Activated B cell treated with CpG ODN at 0.5 μM for 24 hours (primary cell): ENCODE measurements at places on chromosomes 4 and X. TPM values are rescaled to one million over a fixed set of nuclear protein-coding genes. Genes with fewer than 3 reads are reported as not detected.

The SMPX gene
- total RNA-seq: not detected in 2 replicates

DNA sequence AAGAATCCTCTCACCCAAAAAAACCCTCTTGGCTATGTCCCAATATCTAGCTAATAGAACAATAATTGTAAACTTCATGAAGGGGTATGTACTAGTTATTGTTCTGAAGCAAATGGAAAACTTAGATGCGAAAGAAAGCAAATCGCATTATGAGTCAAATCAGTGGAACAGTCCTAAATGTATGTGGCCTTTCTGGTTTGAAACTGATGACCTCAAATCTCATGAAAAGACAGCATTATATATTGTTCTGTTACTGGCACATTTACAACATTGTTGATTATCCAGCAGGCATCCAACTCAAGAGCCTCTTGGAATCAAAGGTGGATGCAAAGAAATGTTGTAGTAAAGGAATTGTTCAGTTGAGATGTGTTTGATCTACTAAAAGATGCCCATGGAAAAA is 34.7 kb downstream of the CSN3 start:
- H3K36me3 ChIP-seq: no peaks in the 10 kb centered on the region
- DNase-seq: no peak
- no peaks in the 10 kb centered on the region for H3K4me1 ChIP-seq
- no peak overlapping the region for H3K4me3 ChIP-seq

DNA sequence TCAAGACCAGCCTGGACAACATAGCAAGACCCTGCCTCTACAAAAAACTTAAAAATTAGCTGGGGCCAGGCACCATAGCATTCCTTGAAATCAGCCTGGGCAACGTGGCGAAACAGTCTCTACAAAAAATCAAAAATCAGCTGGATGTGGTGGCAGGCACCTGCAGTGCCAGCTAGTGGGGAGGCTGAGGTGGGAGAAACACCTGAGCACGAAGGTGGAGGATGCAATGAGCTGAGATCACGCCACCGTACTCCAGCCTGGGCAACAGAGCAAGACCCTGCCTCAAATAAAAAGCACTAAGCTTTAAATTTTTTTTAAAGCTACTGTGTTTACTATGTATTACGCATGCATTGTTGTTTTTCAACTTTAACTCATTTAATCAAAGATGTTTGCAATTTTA is 3.2 kb downstream of the RPL9 start:
- no peaks in the 10 kb centered on the region for H3K27me3 ChIP-seq
- H3K27ac ChIP-seq: peak overlapping the region; percentile 46
- DNase-seq: no peak
- H3K36me3 ChIP-seq: peaks cover 89% of the 10 kb centered on the region
- H3K4me1 ChIP-seq: peaks cover 35% of the 10 kb centered on the region

DNA sequence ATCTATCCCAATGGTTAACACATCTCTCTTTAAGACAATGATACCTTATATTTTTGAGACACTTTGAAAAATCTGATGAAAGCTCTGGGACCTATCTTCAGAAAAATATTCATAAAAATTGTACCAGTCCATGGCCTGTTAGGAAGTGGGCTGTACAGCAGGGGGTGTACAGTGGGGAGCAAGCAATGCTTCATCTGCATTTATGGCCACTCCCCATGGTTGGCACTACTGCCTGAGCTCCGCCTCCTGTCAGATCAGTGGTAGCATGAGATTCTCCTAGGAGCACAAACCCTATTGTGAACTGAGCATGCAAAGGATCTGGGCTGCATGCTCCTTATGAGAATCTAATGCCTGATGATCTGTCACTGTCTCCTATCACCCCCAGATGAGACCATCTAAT is 42.6 kb downstream of the C4orf51 start:
- DNase-seq: no peak
- H3K4me1 ChIP-seq: peaks cover 4% of the 10 kb centered on the region
- no peak overlapping the region for H3K4me3 ChIP-seq
- no peak overlapping the region for H3K27ac ChIP-seq
- H3K27me3 ChIP-seq: peaks cover 16% of the 10 kb centered on the region

GRCh38 chr4:48436318-48436717 is 46.8 kb upstream of the SLC10A4 start:
- no peak overlapping the region for H3K27ac ChIP-seq
- no peaks in the 10 kb centered on the region for H3K36me3 ChIP-seq
- DNase-seq: no peak
- H3K4me3 ChIP-seq: no peak overlapping the region
- H3K27me3 ChIP-seq: peaks cover 1% of the 10 kb centered on the region
- no peaks in the 10 kb centered on the region for H3K4me1 ChIP-seq

- DNase-seq: no peak
- no peaks in the 10 kb centered on the region for H3K4me1 ChIP-seq
- no peak overlapping the region for H3K4me3 ChIP-seq
- no peak overlapping the region for H3K27ac ChIP-seq
- H3K36me3 ChIP-seq: no peaks in the 10 kb centered on the region
- peaks cover 11% of the 10 kb centered on the region for H3K27me3 ChIP-seq
Observed at GRCh38 chr4:108365551-108365950, 196.8 kb upstream of the LEF1 start.

GRCh38 chr4:22686141-22686540 is 6.6 kb upstream of the GBA3 start:
- DNase-seq: no peak
- no peak overlapping the region for H3K4me3 ChIP-seq
- no peaks in the 10 kb centered on the region for H3K36me3 ChIP-seq
- H3K4me1 ChIP-seq: no peaks in the 10 kb centered on the region
- H3K27me3 ChIP-seq: no peaks in the 10 kb centered on the region

DNA sequence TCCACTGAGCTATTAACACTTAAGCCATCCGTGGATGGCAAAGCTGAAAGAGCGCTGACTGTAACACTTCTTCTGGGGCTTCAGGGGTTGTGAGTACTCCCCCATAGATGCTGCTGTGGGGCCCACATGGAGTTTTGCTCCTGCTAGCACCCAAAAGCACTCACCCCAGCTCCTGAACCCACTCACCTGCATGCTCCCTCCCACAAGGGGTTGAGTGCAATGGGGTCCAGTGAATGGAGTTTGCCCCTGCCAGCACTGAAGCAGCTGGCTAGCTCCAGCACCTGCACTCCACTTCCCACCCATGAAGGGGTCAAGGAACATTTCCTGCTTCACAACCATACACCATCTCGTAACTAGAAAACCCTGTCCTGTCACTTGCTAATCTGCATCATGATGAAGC is 78.9 kb downstream of the IL21 start:
- no peak overlapping the region for H3K4me3 ChIP-seq
- no peaks in the 10 kb centered on the region for H3K36me3 ChIP-seq
- no peaks in the 10 kb centered on the region for H3K27me3 ChIP-seq
- H3K4me1 ChIP-seq: no peaks in the 10 kb centered on the region
- H3K27ac ChIP-seq: no peak overlapping the region

- H3K4me1 ChIP-seq: no peaks in the 10 kb centered on the region
- H3K4me3 ChIP-seq: no peak overlapping the region
- no peak overlapping the region for H3K27ac ChIP-seq
- H3K27me3 ChIP-seq: no peaks in the 10 kb centered on the region
- peaks cover 23% of the 10 kb centered on the region for H3K36me3 ChIP-seq
Observed at GRCh38 chr4:112410364-112410763, 105.6 kb downstream of the NEUROG2 start.

DNA sequence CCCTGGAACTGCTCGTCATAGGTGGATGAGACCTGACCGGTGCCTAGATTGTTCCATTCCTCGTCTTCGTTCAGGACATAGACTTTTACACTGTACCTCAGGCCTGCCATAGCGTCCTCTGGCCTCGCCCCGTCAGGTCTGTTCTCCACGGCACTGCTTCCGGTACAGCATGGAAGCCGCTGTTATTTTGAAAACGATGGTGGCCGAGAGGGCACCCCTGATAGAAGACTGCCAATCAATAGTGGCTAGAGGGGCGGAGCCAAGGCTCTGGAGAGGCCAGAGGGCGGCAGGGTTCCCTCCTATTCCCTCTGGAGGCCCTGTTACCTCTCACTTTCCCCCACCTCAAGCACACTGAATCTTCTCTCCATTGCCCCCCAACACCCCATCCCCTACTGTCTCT is at the start of gene PPP4R3C:
PPP4R3C (minus strand) TSS at position 155 of the 400 bp plus-strand sequence; CDS start at position 110, 45 bp downstream.
- DNase-seq: no peak
- H3K4me1 ChIP-seq: no peaks in the 10 kb centered on the region
- no peaks in the 10 kb centered on the region for H3K27me3 ChIP-seq

GRCh38 chr4:54014666-54015160 is 49.7 kb downstream of the CHIC2 start:
- no peak overlapping the region for H3K27ac ChIP-seq
- H3K4me3 ChIP-seq: no peak overlapping the region
- H3K27me3 ChIP-seq: no peaks in the 10 kb centered on the region
- H3K36me3 ChIP-seq: peaks cover 26% of the 10 kb centered on the region
- no peak for DNase-seq

GRCh38 chr4:117533501-117533900 is 448.1 kb upstream of the TRAM1L1 start:
- DNase-seq: no peak
- no peaks in the 10 kb centered on the region for H3K4me1 ChIP-seq
- H3K36me3 ChIP-seq: no peaks in the 10 kb centered on the region
- no peak overlapping the region for H3K27ac ChIP-seq
- H3K27me3 ChIP-seq: no peaks in the 10 kb centered on the region

GRCh38 chr4:117545039-117545438 is 459.7 kb upstream of the TRAM1L1 start:
- no peaks in the 10 kb centered on the region for H3K4me1 ChIP-seq
- DNase-seq: no peak
- H3K27ac ChIP-seq: no peak overlapping the region
- H3K27me3 ChIP-seq: no peaks in the 10 kb centered on the region
- no peak overlapping the region for H3K4me3 ChIP-seq
- H3K36me3 ChIP-seq: no peaks in the 10 kb centered on the region

GRCh38 chr4:156201050-156201449 is 247.4 kb upstream of the CTSO start:
- no peaks in the 10 kb centered on the region for H3K36me3 ChIP-seq
- H3K4me1 ChIP-seq: peaks cover 3% of the 10 kb centered on the region
- H3K4me3 ChIP-seq: no peak overlapping the region
- H3K27me3 ChIP-seq: no peaks in the 10 kb centered on the region
- no peak for DNase-seq

DNA sequence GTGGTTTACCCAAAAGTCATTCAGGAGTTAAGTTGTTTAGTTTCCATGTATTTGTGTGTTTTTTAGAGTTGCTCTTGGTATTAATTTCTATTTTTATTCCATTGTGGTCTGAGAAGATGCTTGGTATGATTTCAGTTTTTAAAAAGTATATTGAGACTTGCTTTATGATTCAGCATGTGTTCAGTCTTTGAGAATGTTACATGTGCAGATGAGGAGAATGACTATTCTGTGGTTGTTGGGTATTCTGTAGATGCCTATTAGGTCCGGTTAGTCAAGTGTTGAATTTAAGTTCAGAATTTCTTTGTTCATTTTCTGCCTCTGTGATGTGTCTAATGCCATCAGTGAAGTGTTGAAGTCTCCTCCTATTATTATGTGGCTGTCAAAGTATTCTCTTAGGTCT is 249.4 kb downstream of the ARHGAP10 start:
- no peak overlapping the region for H3K27ac ChIP-seq
- H3K27me3 ChIP-seq: peaks cover 5% of the 10 kb centered on the region
- H3K4me1 ChIP-seq: no peaks in the 10 kb centered on the region
- H3K36me3 ChIP-seq: no peaks in the 10 kb centered on the region

DNA sequence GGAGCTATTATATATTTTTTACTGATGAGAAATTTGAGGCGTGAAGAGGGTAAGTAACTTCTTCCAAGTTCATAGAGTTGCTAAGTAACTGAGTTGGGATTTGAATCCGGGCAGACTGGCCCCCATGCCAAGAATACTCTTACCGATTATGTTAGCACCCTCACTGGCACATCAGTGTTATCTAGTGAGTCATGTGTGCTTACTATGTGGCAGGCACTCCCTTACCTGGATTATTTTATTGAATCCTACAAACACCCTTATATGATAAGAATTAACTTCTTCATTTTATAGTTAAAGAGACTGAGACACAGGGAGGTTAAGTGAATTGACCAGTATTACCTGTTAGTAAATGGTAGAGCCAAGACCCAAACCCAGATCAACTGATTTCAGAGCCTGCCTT is 20.9 kb downstream of the MTHFD2L start:
- no peaks in the 10 kb centered on the region for H3K4me1 ChIP-seq
- no peaks in the 10 kb centered on the region for H3K27me3 ChIP-seq
- no peak overlapping the region for H3K4me3 ChIP-seq
- no peak for DNase-seq
- H3K27ac ChIP-seq: no peak overlapping the region
- H3K36me3 ChIP-seq: peaks cover 5% of the 10 kb centered on the region

GRCh38 chr4:173009129-173009823 is 159.3 kb upstream of the GALNT7 start:
- H3K27ac ChIP-seq: no peak overlapping the region
- no peak for DNase-seq
- peaks cover 2% of the 10 kb centered on the region for H3K27me3 ChIP-seq
- no peaks in the 10 kb centered on the region for H3K36me3 ChIP-seq
- no peaks in the 10 kb centered on the region for H3K4me1 ChIP-seq

DNA sequence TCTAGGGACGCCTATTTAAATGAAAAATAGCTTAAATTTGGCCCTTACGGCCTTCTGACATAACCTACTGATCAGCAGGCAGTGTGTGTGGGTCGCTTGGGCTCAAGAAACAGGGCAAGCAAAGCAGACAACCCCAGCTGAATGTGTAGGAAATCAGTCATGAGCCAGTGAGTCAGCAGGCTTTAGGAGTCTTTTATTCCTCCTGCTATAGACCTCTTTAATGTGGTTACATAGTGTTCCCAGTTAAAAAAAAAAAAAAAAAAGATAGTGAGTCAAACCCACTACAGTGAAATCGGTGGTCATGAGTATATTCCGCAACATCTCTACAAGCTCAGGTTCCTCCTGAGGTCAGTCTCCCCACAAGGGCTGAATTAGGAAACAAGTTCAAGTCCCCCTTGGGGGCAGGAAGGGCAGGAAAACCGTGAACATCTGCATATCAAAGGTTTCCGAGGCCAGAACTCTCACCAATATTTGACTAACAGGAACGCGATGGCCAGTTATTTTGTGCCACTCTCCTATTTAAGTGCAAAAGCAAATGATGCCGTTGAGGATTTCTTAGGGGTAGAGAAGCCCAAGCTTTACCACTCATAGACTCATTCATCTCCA is 32.7 kb downstream of the ACSL1 start:
- no peak for DNase-seq
- H3K36me3 ChIP-seq: peaks cover 53% of the 10 kb centered on the region
- H3K27ac ChIP-seq: no peak overlapping the region
- H3K27me3 ChIP-seq: no peaks in the 10 kb centered on the region
- peaks cover 8% of the 10 kb centered on the region for H3K4me1 ChIP-seq

DNA sequence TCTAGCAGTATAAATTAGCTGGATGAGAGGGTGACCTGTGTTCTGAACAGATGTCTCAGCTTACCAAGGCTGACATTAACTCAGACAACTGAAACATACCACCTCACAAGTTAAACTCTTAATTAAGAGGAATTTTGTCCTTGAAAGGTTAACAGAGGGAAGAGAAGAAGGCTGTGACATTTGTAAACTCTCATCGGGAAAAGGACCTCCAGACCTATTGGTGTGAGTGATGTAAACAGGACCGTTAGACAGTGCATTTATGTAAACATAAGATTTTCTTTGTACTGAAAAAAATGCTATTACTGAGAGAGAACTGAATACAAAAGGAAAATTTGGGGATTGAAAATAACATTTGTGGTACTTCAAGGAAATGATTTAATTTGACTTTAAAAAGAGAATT is 308.4 kb upstream of the DIAPH2 start:
- no peaks in the 10 kb centered on the region for H3K36me3 ChIP-seq
- no peak overlapping the region for H3K4me3 ChIP-seq
- no peaks in the 10 kb centered on the region for H3K27me3 ChIP-seq
- H3K4me1 ChIP-seq: no peaks in the 10 kb centered on the region
